ENCODE measurements at places on chromosomes 12 and 14.

- peak; percentile 32 for DNase-seq
Observed at GRCh38 chr12:56158926-56159461, 835 bp downstream of the MYL6 start.

DNA sequence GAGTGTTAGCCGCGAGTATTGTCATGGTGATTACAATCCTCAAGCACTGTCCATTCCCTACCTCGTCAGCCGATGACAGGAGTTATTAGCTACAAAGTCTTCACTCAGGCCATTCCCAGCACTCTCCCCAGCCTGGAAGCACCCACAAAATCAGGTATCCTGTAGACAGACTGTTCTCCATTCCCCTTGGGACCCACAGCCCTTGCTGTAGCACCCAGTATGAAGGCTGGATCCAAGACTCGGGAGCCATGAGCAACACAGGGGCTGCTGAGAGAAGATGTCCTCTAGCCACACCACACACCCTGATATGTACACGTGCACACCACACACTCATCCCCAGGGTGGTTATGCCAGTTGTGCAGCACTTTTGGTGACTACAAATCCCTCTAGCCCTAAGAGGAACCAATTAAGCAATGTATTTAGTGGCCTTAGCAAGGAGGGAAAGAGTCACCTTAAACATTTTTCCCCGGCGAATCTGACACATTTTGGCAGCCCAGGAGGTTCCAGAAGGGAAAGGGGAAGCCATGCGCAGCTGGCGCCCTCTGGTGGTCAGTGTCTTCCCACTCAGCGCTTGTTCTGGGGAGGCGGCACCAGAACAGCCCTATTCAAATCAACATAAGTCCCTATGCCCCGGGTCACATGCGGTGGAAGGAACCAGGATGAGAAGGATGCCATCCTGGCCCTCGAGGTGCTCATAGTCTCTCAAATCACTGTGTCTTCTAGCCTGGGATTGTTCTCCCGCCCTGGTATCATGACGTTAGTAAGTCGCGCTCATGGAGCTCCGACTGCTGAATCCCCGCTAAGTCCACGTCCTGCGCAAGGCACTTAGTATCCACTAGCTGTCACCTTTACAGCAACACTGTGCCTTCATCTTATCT lies 96.9 kb downstream of the GCH1 start:
- DNase-seq: no peak

GRCh38 chr14:23299211-23299957 lies 3.3 kb downstream of the PPP1R3E start:
- no peak for DNase-seq

DNA sequence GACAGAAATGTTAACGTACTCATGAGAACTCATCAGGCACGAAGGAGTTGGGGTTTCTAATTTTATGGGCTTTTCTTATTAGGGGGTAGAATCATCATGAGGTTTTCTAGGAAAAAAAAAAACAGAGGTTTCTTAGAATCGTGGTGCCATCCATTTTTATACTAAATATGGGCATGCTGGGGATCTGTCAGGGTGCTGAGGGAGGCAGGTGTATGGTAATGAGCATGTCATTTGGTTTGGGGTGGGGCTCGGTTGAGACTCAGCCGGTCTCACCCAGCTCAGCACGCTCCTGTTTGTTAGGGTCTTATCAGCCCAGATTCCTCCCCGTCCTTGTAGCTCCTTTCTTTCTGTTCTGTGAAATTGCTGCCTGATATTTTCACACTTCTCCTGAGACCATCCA lies 98.2 kb downstream of the DICER1 start:
- no peak for DNase-seq

DNA sequence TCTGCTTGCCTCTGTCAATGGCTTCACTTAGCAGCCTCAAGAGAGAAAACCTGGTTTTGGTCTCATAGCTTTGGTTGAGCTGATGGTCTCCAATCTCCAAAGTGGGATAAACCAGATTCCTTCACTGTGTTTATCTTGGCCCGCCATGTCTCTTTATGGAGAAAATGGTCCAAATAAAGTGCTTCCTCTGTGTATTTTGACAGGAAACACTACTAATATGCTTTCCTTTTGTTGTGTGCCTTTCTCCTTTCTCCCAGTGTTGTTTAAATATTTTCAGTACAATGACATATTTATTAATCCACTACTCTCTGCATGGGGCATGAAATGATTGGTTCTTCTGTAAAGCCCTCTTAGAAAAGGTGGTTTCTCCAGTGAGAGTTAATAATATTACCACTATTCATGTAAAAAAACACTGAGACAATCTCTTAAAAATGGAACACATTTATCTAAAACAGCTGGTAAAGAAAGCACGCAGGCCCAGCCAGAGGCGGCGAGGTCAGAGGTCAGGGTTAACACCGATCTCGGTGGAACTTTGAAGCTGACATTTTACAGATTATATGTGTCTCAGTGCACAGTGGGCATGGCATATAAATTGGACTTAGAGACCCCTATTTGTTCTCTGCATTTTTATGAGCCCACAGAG lies 24.2 kb downstream of the TMEM30B start:
- DNase-seq: no peak

GRCh38 chr14:54908190-54908589 lies 5.6 kb upstream of the GCH1 start:
- DNase-seq: no peak

GRCh38 chr14:54593860-54594259 lies 26.9 kb downstream of the SAMD4A start:
- no peak for DNase-seq

DNA sequence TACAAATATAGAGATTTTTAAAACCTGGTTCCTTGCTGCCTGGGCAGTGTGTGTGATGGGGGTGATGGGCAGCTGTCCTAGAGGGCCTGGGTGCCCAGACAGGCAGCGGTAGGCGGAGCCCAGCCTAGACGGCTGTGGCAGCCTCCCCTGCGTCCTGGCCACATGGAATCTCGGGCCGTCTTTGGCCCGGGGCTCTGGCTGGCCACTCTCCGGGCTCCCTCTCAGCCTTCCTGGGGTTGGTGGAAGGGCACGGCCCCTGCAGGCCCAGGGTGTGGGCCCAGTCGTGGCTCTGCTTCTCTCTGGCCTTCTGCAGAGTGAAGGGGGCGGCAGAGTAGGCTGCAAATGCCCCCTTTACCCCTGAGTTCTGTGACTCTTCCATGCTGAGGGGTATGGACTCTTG lies 2.3 kb downstream of the LRTM2 start:
- no peak for DNase-seq

DNA sequence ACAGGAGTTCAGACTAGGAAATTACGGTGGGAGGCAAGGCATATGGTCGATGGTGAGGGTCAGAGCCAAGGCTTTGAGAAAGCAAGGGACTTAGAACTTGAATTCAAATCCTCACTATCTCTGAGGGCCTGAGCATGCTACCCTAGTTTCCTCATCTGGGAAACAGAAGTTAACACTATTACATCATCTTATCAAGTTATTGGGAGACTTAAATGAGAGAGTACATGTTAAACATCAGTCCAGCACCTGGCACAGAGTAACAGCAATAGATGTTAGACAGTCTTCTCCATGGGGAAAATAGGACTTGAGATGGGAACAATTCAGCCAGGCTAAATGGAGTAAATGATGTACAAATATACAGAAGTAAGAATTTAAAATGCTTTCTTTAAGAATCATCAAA lies 38.5 kb downstream of the SLC38A1 start:
- DNase-seq: no peak

DNA sequence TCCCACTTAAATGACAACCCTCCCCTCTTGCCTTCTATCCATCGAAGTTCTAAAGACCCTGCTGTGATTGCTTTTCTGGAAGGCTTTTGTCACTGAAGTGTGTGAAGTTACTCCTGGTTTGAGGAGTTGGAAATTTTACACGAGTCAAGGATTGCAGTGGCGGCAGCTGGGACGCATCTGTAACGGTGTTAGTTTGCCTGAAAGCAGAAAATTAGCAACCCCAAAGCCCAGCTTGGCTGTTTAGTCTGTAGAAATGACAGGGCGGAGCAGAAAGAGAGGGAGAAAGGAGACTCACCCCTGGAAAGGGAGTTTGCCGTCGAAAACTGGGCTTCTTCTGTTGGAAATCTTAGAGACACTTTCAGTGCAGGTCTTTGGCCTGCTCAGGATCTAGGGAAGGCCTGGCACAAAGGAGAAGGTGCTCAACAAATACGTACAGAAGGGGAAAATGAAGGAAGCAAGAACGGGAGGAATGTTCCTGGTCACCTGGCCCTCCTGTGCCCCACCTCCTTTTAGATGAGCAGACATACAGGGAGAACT lies 931 bp upstream of the MYF5 start:
- no peak for DNase-seq

All from esophagus squamous epithelium (tissue), 5 donors.